ENCODE measurements at places on chromosomes 3 and 15.
A peak's percentile ranks its signal among the peaks of the same experiment; 100 is the strongest.

DNA sequence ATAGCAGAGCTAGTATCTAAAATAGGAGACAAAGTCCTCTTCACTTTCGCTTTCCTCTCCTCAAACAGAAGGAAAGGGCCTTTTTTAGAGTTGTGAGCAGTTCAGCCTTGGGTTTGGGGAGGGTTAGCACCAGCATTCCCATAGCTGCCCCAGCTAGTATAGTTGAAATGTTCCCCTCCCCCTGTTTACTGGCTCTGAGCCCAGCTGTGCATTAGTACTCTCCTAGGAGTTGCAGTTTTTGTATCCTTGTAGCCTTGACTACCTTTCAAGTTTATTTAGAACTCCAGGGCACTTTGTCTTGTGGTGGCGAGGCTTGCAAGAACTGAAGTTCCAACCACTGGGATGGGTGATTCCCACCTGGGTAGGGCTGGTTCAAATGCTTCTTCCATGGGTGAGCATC, 245.1 kb upstream of the NAALADL2 start:
- DNase-seq = peak; percentile 20

DNA sequence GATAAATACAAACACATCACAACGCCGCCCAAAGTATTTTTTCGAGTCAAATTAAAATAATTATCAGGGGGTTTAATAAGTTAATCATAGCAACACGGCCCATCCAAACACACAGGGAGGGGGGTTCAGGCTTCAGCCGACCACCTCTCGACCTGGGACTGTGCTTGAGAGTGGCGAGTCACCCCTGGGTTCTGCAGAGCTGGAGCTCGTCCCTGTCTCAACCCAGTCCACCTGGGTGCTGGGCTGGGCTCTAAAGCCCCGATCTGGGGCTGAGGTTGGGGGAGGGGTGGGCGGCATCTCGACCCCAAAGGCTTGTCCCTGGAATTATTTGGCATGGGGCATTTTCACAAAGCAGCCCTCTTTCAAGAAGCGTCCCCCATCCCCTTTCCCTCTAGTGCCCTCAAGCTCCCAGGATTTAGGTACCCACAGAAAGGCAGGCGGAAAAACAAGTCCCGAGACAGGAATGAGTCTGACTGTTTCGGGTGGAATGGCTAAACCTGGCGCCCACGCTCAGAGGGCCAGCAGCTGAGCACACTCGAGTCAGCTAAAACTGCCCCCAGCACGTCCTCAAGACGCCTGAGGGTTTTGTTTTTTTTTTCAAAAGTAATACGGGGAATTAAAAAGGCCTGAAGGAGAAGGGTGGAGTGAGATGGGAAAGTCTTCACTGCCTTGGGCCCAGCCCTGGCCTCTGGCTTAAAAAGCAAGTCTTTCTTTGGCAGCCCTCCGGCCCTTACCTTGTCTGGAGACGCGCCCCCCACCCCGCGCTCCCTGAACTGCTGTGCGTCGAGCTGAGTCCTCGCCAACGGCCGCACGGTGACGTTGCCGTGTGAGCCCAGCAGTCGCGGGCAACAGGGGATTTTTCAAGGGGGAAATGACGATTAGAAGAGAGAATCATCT, 32.5 kb downstream of the NR2F2 start:
- DNase-seq = no peak

- peak; percentile 97 for DNase-seq
These were observed 17.1 kb upstream of the ABI3BP start for GRCh38 chr3:101010296-101010695.

- DNase-seq = no peak
These were observed 189.3 kb downstream of the EDEM1 start for GRCh38 chr3:5376761-5377160.

DNA sequence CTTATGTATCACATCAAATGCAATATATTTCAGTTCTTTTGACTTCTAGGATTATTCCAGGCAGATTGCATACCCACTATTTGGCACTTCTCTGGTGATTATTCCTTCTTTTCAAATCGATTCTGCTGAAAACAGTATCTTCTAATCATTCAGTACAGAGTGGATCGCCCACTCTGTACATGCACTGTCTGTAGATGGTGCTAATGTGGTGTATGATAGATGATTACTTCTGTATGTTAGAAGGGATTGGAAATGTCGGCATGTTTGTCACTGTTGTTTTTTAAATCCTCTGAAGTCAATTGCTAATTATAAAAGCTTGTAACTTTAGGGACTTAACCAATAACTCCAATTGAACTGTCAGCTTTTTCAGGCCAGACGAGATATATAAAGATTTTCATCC, 642.5 kb downstream of the GRM7 start:
- DNase-seq = no peak

- DNase-seq = no peak
These were observed 60.6 kb upstream of the RPL35A start for GRCh38 chr3:197889204-197889930.

GRCh38 chr3:134852893-134853351, 57.9 kb downstream of the EPHB1 start:
- no peak for DNase-seq

DNA sequence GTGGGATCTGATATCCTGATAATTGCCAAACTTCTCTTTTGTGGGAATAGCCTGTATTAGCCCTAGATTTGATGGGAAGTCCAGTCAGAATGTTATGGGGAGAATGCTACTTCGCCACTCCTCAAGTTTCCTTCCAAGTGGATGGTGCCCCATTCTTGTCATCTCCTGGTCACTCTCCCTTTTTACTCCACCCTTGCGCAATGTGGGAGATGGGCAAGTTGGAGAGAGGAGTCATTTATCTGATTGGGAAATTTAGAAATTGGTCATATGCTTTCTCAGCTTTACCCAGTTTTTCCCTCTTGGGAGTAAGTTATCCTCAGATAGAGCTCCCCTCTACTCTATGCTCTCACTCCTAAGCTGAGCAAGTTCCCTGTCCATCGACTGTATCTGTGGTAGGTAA, 14.4 kb downstream of the FANCD2OS start:
- no peak for DNase-seq
